ENCODE measurements at places on chromosomes 11 and 22.

DNA sequence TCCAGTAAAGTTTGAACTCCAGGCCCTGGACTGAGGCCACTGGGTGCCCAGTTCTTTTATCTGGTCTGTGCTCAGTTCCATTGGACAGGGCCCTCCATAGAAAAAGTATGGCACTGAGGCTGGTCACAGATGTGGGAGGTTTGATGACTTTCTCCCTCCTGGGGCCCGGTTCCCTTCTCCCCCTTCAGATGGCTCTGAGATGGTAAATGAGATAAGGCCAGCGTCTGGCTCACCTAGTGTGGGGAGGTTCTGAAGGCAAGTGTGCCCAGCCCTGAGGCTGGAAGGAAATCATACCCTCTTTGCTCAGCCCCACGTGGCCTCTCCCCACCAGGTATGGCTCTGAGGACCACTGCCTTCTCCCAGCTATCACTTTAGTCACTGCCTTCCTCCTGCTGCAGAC is 1.5 kb upstream of the CLDN5 start:
- DNase-seq = no peak

- no peak for DNase-seq
Measured at GRCh38 chr11:74683941-74684481, 47.2 kb downstream of the CHRDL2 start.

DNA sequence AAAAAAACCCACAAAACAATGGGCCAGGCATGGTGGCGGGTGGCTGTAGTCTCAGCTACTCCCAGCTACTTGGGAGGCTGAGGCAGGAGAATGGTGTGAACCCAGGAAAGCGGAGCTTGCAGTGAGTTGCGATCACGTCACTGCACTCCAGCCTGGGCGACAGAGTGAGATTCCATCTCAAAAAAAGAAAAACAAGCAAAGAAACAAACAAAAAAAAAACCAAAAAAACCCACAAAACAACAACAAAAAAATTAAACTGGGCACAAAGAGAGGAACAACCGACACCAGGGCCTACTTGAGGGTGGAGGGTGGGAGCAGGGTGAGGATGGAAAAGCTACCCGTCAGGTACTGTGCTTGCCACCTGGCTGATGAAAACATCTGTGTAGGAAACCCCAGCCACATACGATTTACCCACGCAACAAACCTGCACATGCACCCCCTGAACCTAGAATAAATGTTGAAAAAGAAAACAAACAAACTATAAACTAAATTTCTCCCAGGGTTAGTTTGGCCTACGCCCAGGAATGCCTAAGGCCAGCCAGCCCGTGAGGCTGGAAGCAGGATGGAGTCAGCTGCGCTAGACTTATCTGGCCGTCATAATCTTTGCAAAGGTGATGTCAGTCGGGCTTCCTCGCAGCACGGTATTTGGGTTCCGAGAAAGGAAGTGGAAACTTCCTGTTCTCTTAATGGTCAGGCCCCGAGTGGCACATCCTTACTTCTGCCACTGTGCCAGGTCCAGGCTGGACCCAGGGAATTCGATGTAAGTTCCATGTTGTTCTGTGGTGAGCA is 21.9 kb upstream of the CYB5R3 start:
- no peak for DNase-seq

GRCh38 chr11:88979641-88980040 is 86.1 kb downstream of the GRM5 start:
- no peak for DNase-seq

GRCh38 chr11:32820497-32820896 is 9.2 kb upstream of the PRRG4 start:
- no peak for DNase-seq

GRCh38 chr11:12546660-12547059 is 127.6 kb upstream of the TEAD1 start:
- no peak for DNase-seq

- DNase-seq = no peak
Measured at GRCh38 chr11:2453436-2453835, 8.6 kb downstream of the KCNQ1 start.

DNA sequence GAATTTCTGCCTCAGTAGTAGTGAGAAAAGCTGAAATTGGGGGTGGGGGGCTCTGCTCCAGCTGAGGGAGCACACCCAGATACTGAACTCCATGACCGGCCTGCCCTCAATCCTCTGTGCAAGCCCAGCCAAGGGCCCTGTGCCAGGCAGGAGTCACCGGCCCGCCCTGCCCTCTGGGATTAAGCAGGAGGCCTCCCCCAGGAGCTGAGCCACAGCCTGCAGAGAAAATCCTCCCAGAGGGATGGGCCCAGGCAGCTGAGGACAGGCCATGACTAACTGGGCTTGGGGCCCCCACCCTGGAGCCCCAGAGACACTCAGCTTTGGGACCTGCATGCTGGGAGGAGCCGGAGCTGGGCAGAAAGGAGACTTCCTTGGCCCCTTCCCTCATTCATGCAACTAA is 48.8 kb downstream of the MN1 start:
- DNase-seq = no peak

Measured in stimulated activated CD8-positive, alpha-beta memory T cell treated with anti-CD3 and anti-CD28 coated beads, Interleukin-7, amount 100 ng/mL, for 1 hour (primary cell).